Activated naive CD8-positive, alpha-beta T cell treated with anti-CD3 and anti-CD28 coated beads, Interleukin-2, amount 10 ng/mL, durations not matched to agents 7 days and 5 days (primary cell): ENCODE measurements at places on chromosomes 1 and 21.
A peak's percentile ranks its signal among the peaks of the same experiment; 100 is the strongest.

DNA sequence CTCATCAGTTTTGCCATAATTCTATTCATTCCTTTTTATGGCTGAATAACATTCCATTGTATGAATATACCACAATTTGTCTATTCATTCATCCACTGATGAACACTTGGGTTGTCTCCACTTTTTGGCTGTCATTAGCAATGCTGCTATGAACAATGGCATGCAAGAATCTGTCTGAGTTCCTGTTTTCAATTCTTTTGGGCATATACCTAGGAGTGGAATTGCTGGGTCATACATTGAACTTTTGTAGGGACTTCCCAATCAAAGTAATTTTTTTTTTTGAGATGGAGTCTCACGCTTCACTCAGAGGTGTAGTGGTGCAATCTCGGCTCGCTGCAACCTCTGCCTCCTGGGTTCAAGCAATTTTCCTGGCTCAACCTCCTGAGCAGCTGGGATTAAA lies 34.9 kb downstream of the AADACL4 start:
- H3K4me1 ChIP-seq: no peaks in the 10 kb centered on the region
- peaks cover 1% of the 10 kb centered on the region for H3K36me3 ChIP-seq
- peaks cover 19% of the 10 kb centered on the region for H3K27me3 ChIP-seq
- no peak for DNase-seq
- H3K27ac ChIP-seq: no peak overlapping the region

DNA sequence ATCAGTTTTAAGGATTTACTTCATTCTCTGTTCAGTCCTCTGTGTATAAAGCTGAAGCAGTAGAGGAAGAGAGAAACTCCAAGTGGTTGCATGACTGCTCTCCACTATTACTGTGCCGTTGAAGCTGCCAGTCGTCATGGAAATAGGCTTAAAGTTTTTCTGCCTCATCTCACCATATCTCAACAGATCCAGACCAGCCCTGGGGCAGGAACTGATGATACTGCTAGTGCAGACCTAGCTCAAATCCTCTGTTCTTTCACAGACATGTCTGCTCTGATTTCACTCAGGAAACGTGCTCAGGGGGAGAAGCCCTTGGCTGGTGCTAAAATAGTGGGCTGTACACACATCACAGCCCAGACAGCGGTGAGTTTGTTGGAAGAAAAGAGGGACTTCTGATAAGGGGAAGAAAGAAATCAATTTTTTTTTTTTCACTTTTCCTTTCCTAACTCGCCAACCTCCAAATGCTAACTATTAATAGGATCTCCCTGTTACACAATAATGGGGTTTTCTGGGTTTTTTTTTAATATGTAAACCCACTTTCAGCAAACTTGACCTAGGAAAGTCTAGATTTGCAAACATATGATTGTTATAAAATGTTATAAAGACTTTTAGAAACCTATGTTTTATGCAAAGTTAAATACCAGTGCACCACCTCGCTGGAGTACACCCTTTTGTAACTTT lies 22.2 kb upstream of the STRIP1 start:
- no peak overlapping the region for H3K4me3 ChIP-seq
- no peaks in the 10 kb centered on the region for H3K27me3 ChIP-seq
- H3K36me3 ChIP-seq: peaks cover 29% of the 10 kb centered on the region

DNA sequence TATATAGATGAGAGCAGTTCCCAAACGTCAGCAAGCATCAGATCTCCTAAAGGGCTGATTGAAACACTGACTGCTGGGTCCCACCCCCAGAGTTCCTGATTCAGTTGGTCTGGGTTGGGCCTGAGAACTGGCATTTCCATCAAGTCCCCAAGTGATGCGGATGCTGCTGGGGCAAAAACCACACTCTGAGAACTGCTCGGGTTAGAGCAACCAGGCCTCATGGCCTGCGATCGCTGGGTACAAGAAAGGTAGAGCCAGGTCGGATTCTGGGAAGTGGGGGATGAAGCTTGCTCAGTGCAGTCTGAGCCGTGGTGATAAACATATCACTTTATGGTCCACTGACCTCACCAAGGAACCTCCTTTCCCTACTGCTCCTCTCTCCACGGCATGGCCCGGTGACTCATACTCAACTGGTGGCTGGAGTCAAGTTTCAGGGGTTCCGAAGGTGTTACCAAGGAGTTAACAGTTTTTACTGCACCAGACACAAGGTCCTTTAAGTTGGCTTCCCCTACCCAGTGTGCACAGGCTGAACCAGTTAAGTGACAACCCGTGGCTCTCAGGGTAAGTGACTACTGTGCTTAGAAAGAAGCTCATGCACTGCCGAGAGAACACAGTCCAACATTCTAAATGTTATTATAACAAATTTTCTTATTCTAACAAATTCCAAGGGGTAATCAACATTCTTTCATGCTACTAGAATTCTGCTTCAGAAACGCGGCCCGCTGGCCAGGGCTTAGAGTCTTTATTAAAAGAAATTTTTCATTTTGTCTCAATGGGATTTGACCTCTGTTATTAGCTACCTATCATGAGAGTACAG lies 153.5 kb downstream of the TGFBR3 start:
- H3K4me1 ChIP-seq: peaks cover 30% of the 10 kb centered on the region
- no peak overlapping the region for H3K4me3 ChIP-seq
- DNase-seq: no peak
- H3K27ac ChIP-seq: no peak overlapping the region
- peaks cover 10% of the 10 kb centered on the region for H3K27me3 ChIP-seq

GRCh38 chr1:55927702-55928290 lies 651.6 kb downstream of the PLPP3 start:
- no peak for DNase-seq
- H3K36me3 ChIP-seq: no peaks in the 10 kb centered on the region
- H3K27ac ChIP-seq: no peak overlapping the region
- H3K27me3 ChIP-seq: peaks cover 2% of the 10 kb centered on the region

GRCh38 chr21:46622226-46622625 lies 13.2 kb upstream of the PRMT2 start:
- H3K27ac ChIP-seq: peak overlapping the region; percentile 93
- peaks cover 40% of the 10 kb centered on the region for H3K4me1 ChIP-seq
- H3K27me3 ChIP-seq: no peaks in the 10 kb centered on the region
- peak; percentile 59 for DNase-seq
- peaks cover 1% of the 10 kb centered on the region for H3K36me3 ChIP-seq

GRCh38 chr1:61348025-61348665 lies 265.8 kb downstream of the NFIA start:
- no peaks in the 10 kb centered on the region for H3K36me3 ChIP-seq
- H3K4me1 ChIP-seq: no peaks in the 10 kb centered on the region
- H3K4me3 ChIP-seq: no peak overlapping the region
- no peak overlapping the region for H3K27ac ChIP-seq

DNA sequence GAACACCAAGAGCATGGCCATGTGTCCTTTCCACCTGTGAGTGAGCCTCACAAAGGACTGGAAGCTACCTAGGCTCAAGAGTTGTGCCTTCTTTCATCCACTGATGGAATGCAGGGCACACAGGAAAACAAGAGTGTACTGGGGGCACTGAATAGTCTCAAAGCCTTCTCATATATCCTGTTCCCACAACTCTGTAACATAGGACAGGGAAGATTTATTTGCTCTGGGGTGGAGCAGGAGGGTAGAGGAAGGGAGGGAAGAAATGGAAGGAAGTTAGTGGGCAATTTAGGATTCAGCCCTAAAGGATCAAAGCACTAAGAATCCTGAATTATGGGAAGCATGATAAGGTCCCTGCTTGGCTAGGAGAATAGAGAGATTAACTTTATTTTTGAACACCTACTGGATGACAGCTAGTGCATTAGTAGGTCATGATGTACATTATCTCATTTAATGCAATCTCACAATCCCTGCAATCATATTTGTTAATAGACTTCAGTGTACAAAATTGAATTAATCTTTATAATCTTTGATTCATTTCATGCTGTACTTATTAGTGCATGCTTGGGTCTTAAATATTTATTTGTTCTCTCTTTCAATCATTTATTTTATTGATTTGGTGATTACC lies 27.0 kb upstream of the RGS16 start:
- peaks cover 34% of the 10 kb centered on the region for H3K4me1 ChIP-seq
- DNase-seq: no peak
- H3K36me3 ChIP-seq: no peaks in the 10 kb centered on the region
- no peak overlapping the region for H3K27ac ChIP-seq

DNA sequence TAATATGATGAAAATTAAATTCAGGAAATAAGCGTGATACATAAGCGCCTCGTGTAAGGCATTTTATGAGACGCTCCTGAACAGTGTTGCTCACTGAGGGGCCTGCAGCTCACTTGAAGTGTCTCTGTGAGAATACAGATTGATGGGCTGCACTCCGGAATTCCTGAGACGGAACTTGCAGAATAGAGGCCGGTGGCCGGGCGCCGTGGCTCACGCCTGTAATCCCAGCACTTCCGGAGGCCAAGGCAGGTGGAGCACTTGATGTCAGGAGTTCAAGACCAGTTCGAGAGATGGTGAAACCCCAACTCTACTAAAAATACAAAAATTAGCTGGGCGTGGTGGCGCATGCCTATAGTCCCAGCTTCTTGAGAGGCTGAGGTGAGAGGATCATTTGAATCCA lies 49.5 kb upstream of the HNRNPU start:
- peaks cover 6% of the 10 kb centered on the region for H3K27me3 ChIP-seq
- DNase-seq: no peak
- peaks cover 2% of the 10 kb centered on the region for H3K4me1 ChIP-seq
- H3K36me3 ChIP-seq: no peaks in the 10 kb centered on the region
- no peak overlapping the region for H3K4me3 ChIP-seq

DNA sequence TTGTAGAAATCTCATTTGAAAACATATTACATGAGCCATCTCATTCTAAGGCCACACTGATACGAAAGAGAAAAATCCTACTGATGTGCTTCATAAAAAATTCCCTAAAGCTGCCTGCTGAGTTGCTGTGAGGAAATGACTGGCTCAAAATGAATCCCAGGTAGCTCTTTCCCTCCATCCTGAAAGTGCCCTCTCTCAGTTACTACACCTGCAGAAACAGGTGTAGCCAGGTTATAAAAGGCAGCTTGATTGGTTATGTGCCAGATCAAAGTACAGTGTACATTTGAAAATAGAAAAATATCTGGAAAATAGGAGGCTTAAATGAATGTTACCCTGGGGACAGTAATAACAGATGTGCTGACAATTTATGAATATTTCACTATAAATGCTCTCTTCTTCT lies 833.4 kb upstream of the ADGRL4 start:
- no peak overlapping the region for H3K4me3 ChIP-seq
- H3K27ac ChIP-seq: no peak overlapping the region
- H3K27me3 ChIP-seq: no peaks in the 10 kb centered on the region
- no peak for DNase-seq
